ENCODE measurements at places on chromosomes 1 and 21.

DNA sequence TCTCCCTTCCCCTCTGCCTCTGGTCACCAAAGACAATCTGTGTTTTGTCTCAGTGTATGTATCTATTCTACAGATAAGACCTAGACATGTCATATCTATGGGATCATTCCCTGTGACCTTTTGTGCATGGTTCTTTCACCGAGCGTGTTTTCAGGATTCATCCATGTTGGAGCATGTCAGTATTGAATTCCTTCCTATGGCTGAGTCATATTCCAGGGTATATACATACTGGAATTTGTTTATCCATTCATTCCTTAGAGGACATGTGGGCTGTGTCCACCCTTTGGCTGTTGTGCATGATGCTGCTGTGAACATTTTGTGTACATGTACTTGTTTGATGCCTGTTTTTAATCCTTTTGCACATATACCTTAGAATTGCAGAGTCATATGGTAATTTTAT, 69.9 kb downstream of the NFASC start:
- no peak for DNase-seq

DNA sequence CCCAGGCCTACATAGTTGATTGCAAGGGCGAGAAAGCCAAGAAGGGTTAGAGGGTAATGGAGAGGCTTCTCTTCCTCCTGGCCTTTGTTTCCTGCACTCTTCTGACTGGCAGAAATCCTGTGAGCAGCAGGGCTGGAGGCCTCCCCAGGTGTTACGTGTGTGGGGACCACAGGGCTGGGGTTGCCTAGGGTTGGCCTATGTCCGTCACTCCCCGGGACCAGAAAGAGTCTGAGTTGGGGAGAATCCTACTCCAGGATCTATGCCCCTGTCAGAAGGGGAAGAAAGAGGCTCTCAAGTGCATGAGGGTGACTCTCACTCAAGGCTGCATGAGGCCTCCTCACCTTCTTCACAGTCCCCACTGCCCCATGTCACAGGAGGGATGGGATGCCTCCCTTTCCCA, 38.5 kb downstream of the IGFN1 start:
- no peak for DNase-seq

DNA sequence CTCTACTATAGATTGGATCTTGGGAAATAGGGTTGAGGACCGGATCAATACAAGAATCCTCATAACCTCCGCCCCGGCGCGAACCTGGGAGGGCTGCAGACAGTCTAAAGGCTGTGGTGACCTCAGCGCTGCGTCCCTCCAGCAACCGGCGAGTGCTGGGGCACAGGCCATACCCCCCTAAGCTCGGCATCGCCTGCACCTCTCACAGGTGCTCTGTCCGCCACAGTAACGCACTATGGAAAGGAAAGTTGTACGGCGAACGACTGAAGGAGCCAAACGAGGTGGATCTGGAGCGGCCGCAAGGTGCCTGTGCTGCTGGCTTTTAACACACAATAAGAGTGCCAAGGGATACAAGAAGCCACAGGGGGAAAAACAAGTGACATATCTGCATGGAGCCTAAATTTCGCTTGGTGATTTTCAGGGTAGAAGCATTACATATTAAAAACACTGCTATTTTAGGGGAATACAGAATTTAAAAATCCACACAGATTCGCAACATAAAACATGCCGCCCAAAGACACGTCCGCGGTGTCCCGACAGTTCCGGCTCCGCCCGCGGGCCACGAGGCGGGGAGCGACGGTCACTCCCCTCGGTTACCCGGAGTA, 1.4 kb upstream of the RBM15 start:
- DNase-seq: peak; percentile 19

DNA sequence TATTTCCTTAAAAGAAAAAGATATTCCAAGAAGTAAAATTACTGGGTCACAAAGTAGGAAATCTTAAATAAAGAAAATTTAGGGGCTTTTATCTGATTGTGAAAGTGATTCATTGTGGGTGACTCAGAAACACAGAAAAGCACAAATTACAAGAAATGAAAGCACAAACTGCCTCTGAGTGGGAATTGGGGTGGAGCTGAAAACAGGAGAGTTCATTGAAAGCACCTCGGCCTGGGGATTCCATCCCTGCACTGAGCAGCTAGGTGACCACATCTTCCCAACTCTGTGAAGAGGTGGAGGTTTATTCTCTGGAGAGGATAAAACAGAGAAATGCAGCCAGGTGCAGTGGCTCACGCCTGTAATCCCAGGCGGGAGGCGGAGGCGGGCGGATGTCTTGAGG, 7.4 kb downstream of the GJA4 start:
- no peak for DNase-seq

- DNase-seq: no peak
Measured at GRCh38 chr21:42596657-42597056, 56.8 kb upstream of the PDE9A start.

- no peak for DNase-seq
Measured at GRCh38 chr1:25210728-25211127, 21.6 kb downstream of the SYF2 start.

- DNase-seq: peak; percentile 16
Measured at GRCh38 chr21:44487831-44488230, 32.5 kb downstream of the LRRC3 start.

GRCh38 chr1:1212780-1213344, 1.1 kb downstream of the TNFRSF4 start:
- no peak for DNase-seq

DNA sequence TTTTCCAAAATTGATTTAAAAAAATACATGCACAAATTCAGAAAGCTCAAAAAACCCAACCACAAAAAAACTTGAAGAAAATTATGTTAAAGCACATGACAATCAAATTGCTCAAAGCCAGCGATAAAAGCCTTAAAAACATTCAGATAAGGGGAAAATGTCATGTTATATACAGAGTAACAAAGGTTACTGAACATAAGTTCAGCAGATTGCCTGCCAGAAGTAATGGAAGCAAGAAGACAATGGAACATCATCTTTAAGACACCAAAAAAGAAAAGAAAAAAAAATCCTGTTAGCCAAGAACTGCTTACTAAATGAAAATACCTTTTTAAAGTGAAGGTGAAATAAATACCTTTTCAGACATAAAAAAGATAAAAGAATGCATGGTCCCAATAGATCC, 147.2 kb upstream of the SGIP1 start:
- DNase-seq: no peak

- DNase-seq: no peak
Measured at GRCh38 chr1:72122099-72122880, 160.0 kb downstream of the NEGR1 start.

GRCh38 chr1:247385283-247385682, 30.7 kb upstream of the NLRP3 start:
- no peak for DNase-seq

GRCh38 chr1:81213279-81213678, 587.5 kb upstream of the ADGRL2 start:
- DNase-seq: no peak

- DNase-seq: no peak
Measured at GRCh38 chr1:208093754-208094719, 150.1 kb downstream of the PLXNA2 start.

DNA sequence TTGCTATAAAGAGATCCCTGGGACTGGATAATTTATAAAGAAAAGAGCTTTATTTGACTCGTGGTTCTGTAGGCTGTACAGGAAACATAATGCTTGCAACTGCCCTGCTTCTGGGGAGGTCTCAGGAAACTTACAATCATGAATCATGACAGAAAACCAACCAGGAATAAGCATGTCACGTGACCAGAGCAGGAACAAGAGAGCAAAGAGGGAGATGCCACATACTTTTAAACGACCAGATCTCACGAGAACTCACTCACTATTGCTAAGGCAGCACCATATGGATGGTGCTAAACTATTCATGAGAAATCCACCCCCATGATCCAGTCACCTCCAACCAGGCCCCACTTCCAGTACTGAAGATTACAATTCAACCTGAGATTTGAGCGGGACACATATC, 49.8 kb upstream of the RCC1 start:
- no peak for DNase-seq

GRCh38 chr21:31008355-31008754, 29.9 kb downstream of the KRTAP19-8 start:
- DNase-seq: no peak

DNA sequence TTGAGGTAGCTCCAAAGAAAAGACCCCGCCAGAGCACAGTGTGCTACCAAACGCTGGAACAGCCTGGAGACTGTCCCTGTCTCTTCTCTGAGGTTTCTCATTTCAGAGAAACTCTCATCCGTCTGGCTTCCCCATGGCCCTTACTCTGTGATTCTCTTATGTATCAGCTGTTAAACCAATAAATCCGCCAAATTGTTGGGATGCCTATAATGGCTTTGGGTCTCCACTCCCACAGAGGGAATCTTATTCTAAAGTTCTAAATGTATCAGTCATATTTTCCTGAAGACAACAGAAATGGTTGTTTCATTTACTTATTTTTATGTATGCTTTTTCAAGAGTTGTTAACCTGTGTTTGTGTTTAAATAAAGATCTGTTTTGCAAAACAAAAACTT, 4.0 kb downstream of the ERG start:
- no peak for DNase-seq

DNA sequence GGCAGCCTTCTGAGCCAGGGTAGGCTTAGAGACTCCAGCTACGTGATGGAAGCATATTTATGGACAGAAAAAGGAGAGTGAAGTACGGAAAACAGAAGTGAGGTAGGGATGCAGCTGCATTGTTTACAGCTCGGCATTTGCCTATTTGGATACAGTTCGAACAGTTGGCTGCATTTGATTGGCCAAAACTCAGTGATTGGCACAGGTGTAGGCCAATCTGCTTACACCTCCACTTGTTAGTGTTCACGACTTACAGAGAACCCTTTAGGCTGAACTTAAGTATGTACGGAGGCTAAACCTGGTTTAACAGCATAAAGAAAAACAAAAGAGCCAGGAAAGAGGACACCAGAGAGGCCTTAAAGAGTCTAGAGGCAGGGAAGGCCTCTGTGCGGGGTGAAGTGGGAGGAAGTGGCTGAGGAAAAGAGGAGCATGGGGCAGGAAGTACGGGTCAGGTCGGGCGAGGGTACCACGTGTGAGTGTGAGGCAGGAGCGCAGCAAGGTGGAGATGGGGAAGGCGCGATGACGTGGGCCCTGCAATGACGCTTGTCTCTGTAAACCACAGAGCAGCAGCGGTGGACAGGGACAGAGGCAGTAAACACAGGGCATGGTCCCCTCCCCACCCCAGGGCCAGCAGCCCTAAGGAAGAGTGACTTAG, 32.0 kb downstream of the RSPH1 start:
- DNase-seq: no peak

GRCh38 chr1:200317236-200317635, 92.6 kb downstream of the ZNF281 start:
- no peak for DNase-seq

- DNase-seq: no peak
Measured at GRCh38 chr1:20634594-20635084, 1.4 kb downstream of the PINK1 start.

- no peak for DNase-seq
Measured at GRCh38 chr1:109229531-109230127, 15.9 kb downstream of the SARS1 start.

DNA sequence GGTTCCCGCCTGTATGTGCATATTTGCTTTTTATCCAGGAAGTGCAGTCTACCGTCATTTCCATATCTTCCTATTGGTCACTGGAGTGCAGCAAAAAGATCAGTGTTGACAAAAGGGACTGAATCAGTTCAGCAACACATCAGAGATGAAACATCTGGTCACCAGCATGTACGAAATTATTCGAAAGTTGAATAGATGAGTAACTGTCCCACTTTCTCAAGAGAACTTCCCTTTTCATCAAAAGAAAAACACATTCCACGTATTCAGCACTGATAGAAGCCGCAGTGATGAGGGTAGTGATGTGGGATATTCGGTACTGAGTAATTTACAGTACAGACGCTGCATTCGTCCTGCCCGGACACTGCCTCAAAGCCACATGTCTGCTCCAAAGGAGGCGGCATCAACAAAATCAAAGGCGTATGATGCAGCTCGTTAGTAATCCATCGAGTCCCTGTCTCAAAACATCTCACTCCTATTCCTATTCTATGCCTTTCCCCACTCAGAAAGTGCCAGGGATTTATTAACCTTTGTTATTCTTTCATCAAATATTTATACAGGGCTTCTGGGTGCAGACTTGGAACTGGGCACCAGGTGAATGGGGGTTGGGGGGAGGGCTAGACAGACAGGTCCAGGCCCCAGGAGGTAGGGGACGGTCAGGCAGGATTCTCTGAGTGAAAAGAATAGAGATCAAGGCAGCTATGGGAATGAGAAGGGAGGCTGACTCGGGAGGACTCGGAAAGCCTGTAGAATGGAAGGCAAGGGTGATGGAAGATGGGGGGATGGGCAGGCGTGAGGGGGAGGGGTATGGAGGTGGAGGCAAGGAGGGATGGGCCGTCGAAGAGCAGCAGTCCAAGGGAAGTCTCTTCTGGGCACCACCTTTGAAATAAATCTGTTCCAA, 79.5 kb upstream of the SLC45A1 start:
- DNase-seq: no peak

DNA sequence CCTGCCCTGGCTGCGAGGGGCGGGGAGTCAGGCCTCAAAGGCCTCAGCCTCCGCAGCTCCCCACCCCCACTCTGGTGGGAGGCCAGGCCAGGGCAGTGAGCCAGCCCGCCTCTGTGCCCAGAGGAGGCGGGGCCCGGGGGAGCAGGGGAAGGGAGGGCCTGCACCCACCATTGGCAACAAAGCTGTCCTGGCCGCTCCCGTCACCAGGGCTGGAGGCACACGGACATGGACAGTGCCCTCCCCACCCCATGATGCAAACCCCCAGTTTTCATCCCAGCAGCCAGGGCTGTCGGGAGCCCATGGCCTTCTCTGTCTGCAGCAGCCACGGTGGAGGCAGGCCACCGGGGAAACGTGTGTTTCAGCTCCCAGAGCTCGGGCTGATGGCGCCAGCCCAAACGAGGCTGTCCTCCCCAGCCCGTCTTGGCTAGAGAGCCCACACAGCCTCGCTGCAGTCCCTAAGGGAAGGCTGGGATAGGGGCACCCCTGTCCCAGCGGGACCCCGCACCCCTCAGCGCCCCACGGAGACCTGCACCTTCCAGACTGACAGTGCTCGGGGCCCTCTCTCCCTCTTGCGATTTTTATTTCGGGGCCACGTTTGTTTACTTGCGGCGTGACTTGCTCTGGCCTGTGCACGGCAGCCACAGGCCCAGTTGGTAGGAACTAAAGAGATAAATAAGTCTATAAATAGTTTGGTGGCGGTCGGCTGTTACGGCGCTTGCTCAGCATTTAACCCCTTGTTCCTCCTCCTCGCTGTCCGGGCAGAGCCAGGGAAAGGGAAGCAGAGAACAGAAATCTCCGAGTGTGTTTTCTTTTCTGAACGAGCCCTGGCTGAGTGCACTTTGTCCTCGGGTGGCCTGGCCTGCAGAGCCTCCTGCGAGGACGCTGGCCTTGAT, 101.8 kb downstream of the PRDM16 start:
- no peak for DNase-seq

Measured in activated T-helper 1 cell treated with anti-CD3 and anti-CD28 coated beads, Interleukin-2, amount 50 U/mL, for 16 hours (primary cell).